AG09309 (cell line): ENCODE measurements at places on chromosomes 5 and 9.
A peak's percentile ranks its signal among the peaks of the same experiment; 100 is the strongest.

- DNase-seq = no peak
Measured at GRCh38 chr5:176547802-176548201, 1.3 kb upstream of the CDHR2 start.

DNA sequence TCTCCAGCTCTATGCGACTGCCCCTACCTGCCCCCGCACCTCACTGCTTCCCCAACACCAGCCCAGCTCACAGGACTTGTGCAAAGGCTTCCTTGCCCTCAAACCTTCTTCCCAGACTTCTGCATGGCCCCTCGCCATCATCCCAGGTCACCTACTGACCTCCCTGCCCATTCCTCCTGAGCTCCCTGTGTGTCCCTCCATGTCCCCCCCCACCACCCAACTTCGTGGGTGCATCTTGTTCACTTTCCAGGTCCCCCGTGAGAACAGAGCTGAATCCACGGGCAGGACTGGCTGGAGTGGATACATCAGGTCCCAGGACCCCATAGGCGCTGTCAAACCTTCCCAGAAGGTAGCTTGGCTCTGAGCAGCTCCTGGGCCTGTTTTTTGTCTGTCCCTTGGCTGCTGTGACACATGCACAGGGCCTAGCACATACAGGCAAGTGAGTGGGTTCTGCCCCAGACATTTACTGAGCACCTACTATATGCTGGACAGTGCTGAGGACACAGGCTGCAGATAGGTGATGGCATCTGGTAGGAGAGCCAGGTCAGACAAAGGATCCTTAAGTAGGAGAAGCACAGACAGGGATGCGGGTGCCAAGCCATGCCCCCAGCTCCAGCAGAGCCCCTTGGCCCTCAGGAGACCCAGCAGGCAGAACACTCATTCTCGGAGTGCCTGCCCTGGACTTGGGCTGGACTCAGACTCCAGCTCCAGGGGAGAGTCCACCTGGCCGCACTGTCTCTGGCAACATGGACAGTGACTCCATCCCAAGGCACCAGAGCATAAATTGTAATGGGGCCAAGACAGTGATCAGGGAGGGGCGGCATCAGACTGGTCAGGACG is 15.0 kb downstream of the NINJ1 start:
- no peak for DNase-seq

GRCh38 chr5:179679014-179679674 is 1.7 kb downstream of the CBY3 start:
- no peak for DNase-seq

GRCh38 chr5:124397317-124397716 is 349.1 kb downstream of the ZNF608 start:
- no peak for DNase-seq

GRCh38 chr5:144390133-144390532 is 219.5 kb downstream of the KCTD16 start:
- DNase-seq = no peak

- DNase-seq = no peak
Measured at GRCh38 chr5:83360573-83360972, 111.0 kb upstream of the VCAN start.

GRCh38 chr5:150570333-150570732 is 62.4 kb downstream of the NDST1 start:
- DNase-seq = no peak

GRCh38 chr9:21985964-21986667 is 8.1 kb downstream of the CDKN2A start:
- DNase-seq = no peak

GRCh38 chr5:181020688-181021087 is 19.4 kb upstream of the BTNL9 start:
- no peak for DNase-seq

GRCh38 chr5:155906046-155906445 is 420.9 kb upstream of the SGCD start:
- DNase-seq = no peak

GRCh38 chr5:134464988-134465815 is 53.5 kb upstream of the CDKN2AIPNL start:
- DNase-seq = no peak

DNA sequence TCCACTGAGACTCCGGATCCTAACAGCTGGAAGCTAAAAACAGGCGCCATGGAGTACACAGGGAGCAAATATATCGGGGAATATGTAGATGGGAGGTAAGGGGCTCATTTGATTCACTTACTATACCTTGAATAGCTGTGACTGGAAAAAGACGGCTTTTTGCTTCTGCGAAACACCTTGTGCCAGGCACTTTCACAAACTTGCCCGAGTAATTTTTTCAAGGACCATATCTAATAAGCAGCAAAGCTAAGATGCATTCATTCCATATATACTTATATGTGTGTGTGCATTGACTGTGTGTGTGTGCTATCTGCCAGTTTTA is 178 bp downstream of the MORN5 start:
- DNase-seq = no peak

DNA sequence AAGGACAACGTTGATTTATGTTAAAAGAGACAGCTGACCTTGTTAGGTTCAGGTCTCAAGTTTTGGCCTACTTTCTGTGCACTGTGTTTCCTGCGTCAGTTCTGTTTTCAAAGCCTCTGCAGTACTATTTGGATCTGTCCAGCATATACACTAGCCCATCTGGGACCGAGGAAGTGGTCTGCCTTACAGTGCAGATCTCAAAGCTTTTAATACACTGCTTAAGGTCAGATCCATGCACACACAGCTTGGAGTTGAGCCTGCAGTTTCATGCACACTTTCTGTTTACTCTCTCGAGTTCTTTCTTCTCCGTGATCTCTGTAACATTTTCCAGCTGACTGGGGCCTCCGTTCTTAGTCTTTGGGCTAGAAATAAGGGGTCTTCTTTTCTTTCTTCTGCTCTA is 24.1 kb downstream of the CARTPT start:
- DNase-seq = no peak

DNA sequence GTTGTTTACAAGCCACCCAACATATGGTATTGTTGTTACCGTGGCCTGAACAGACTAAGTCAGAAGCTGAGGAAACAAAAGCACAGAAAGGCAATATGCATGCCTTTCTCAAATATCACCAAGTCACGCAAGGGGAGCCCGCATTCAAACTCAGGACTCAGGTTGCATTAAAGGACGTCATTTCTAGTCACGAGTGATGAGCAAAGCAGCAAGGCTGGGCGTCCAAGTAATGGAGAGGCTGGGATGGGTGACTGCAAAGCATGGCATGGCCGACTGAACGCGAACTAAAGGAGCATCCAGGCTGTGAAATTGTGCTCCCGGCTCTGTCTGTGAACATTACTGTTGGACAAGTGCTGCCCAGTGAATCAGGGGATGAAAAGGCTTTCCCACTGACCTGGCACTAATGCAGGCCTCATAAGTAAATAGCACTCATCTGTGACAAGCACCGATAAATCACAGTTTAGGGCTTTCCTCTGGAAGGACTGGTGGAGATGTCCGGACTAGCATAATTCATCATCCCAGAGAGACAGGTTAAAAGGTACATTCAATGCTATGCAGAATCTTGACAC is 202.8 kb downstream of the SPOCK1 start:
- no peak for DNase-seq

DNA sequence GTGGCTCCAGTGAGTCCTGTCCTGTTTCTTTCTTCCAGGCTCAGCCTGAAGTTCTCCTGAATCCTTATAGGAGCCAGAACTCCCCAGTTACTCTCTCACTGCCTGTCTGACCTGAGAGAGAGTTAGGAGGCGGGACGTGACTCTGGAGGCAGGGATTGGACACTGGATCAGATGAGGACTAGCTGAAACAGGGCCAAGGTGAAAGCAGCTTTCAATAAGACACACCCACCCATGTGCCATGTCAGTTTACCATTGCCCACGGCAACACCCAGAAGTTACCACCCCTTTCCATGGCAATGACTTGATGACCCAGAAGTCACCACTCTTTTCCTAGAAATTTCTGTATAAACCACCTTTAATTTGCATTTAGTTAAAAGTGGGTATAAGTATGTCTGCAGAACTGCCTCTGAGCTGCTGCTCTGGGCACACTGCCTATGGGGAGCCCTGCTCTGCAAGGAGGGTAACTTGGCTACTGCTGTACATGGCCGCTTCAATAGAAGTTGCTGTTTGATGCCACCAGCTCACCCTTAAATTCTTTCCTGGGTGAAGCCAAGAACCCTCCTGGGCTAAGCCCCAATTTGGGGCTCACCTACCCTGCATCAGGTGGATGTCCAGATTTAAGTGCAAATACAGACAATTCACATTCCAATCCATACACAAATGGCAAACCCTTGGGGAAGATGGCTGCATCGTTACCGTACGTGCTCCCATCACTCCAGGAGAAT is 13.7 kb downstream of the FCN2 start:
- DNase-seq = no peak

DNA sequence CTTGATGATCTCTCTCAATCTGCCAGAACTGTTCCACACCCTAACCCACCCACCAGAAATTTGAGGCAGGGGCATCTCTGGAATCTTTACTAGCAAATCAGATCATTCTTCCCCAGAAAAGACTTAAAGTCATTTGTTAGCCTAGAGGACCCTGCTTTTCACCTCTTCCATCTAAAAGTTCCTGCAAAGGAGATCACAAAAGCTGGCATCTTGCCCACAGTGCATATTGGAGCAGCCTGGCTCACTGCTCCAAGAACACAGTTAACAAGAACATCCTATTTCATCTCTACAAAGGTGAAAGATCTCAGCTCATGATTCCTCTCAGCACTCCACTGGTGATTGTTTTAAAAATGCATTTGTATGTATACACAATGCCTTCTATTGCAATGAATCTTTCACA is 36.3 kb downstream of the GABRP start:
- no peak for DNase-seq

GRCh38 chr5:141515946-141516671 is 27.2 kb downstream of the PCDHGC5 start:
- no peak for DNase-seq

- no peak for DNase-seq
Measured at GRCh38 chr9:129607027-129607387, 13.9 kb downstream of the C9orf50 start.

DNA sequence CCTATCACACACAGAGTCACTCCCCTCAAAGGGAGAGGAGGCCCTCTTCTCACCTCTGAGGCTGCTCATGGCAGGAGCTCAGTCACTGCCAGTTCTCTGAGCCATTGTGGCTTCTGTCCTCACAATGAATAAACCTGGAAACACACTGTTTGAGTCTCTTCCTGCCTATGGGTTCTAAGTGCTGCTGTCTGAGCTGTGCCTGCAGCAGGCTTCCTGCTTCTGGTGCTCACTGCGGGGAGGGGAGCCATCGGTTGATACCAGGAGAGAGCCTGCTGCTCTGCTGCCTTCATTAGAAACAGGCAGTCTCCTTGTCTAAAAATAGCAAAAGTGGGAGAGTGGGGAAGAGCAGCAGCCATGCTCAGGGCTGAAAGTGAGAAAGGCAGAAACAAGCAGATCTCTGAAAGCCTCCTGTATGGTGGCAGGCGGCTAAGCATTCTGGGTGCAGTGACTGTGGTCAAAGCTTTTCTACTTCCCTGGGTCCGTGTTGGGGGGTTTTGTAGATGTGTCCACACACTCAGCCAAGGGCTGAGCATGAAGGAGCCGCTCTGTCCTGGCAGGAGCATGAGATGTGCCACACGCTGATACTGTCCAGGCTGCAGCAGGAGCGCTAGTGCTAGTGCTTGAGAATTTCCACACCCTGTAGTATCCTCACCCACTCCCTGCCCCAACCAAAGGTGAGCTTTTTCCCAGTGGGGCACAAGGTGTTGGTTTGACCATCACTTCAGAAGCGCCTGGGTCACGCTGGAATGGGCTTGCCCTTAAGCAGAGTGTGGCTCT is 34.2 kb downstream of the PRKACG start:
- no peak for DNase-seq

- DNase-seq = no peak
Measured at GRCh38 chr5:114726131-114726530, 364.3 kb downstream of the KCNN2 start.

- DNase-seq = no peak
Measured at GRCh38 chr5:88190106-88190834, 78.4 kb downstream of the TMEM161B start.

DNA sequence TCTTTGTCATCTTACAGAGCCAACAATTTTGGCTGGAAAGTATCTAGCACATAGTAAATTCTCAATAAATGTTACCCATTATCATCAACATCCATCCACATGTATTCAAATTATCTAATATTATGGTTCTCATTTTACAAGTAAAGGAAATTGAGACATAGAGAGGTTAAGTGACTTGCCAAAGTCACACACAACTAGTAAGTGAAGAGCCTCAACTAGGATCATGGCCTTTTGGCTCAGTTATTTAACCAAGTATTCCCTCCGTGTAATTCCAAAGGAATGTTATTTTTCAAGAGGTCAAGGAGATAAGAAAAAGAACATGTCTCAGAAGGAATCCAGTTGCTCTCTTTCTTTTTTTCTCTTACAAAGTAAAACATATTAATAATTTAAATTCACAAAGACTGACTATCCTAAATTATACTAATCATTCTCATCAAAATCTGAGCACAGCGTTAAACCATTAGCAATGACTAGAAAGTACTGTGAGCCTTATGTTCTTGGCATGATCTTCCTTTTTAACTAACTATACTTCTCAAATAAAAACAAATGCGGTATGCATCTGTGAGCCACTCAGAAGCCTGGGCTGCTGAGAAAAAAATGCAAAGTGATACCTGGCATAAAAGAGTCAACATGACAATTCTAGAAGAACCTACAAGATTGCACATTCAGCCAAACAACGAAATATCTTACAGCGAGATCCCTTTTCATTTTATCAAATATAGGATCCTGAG is 350.9 kb downstream of the GLIS3 start:
- peak; percentile 87 for DNase-seq

DNA sequence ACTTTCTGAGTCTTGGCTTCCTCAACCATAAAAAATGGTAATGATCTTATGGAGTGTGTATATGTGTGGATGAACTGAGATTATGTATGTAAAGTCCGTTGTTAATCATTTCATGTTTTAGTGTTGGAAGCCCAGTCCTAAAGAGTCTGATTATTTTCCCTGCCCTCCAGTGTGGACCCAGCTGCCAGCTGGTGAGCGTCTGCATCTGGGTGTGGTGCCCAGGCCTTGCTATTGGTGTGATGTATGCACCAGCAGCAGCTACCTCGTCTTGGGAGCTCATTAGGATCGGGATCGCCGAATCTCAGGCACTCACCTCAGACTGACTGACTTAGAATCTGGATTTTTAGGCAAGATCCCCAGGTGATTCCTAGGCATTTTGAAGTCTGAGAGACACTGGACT is 63.8 kb downstream of the LRRC70 start:
- no peak for DNase-seq
